NCI-H526 (cell line): ENCODE measurements at places on chromosomes 6 and 20.

DNA sequence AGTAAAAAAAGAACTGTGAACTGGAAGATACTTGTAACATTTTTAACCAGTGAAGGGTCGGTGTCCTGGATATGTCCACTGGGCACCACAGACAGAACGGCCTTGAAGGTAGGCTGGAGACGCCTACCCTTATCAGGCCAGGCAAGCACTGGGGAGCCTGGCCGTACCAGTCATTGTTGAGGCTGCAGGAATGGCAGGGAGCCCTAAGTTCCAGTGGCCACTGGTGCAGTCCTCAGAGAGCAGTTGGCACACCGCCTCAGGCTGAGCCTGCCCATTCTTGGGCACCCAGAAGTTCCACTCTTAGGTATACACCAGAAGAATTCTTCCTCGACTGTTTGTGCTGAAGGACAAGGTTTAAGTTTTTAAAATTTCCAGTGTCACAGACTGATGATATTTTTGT is 20.5 kb downstream of the DNAJC5 start:
- no peak for DNase-seq

DNA sequence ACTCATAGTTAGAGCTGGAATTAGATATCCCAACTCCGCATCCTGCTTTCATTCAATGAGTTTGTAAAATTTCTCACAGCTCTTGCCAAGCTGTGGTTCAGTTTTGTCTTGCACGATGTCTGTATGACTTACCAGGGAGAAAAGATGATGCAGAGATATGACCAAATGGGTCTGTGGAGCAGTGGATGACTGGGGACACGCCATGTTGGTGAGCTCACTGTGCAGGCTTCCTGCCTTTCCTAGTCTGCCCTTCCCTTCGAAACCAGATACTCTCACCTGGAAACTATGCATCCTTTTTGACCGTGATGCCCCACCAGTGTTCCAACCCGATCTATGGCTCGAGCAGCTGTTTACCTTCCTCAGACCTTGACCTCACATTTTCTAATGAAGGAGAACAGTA is 262.7 kb upstream of the BMP2 start:
- DNase-seq = no peak

DNA sequence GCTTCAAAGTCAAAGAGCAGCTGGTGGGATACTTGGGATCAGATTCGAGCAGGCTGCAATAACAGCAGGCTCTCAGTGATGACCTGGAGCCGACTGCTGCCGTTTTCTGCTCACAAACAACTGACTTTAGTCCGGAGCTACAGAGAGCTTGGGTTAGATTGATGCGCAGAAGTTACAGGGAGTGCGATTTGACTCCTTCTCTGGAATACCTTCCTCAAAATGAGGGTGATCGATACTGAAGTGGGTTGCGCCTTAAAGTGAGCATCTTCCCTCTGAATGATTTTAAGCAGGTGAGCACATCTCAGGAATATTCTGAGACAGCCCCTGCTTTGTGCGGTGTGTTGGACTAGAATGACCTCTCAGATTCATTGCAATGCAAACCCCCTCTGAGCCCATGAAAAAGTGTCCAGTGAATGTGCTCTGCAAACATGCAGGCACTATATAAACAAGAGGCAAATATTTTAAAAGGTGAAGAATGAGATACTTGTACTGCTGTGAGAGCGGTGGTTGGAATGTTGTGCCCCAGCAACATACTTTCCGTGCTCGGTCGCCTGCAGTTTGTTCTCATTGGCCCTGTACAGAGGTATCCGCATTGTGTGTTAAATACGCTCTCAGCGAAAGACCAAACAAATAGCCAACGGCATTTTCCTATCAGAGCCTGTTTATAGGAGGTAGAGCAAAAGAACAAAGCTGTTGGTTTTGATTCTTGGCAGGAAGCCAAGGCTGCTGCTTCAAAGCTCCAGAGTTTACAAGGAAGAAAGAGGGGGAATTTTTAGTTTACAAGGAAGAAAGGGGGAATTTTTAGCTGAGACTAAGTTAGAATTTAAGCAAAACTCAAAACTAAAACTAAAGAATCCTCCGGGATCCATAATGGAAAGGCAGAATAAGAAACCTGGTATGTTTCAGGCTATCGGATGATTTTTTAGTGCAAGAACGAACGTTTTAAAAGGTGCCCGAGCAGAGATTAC is 67.7 kb downstream of the PHACTR2 start:
- DNase-seq = peak; percentile 76

DNA sequence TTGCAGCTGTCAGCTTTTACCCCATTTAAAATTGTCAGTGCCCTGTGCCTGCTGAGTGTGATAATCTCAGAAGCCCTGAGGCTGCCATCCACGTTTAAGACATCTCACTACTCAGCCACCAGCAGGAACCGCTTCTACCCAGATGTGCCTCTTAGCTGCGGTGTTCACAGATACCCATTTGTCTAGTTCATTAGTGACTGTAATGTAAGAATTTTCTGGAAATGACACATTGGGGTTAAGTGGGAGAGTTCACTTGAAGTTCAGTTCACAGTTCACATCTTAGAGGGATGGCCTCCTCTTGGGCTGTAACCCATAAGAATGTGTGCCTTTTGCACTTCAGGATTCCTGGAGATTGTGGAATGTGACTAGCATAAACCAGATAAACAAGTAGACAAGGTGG is 477.7 kb downstream of the BTBD3 start:
- DNase-seq = no peak

GRCh38 chr20:44445742-44446710 is 29.6 kb upstream of the TTPAL start:
- no peak for DNase-seq

DNA sequence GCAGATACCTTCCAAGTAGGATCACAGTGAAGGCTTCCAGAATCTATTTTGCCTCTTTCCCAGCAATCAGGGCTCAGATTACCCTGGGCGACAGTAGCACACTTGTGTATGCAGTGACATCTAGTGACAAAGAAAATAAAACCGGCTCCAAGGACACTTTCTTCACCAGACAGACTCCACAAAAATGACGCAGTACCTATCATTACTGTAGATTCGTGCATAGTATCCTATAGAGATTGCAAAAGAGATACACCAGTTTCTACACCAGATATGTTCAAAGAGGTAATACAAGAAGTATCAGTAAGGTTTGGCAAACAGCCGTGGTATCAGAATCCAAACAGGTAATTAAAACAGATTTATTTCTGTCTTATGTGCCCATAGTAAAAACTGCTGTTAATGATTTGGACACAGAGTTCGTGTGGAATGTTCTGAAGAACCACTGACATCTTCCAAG is 600.4 kb upstream of the JAG1 start:
- peak; percentile 88 for DNase-seq
